ENCODE measurements at places on chromosomes 6 and 20.

DNA sequence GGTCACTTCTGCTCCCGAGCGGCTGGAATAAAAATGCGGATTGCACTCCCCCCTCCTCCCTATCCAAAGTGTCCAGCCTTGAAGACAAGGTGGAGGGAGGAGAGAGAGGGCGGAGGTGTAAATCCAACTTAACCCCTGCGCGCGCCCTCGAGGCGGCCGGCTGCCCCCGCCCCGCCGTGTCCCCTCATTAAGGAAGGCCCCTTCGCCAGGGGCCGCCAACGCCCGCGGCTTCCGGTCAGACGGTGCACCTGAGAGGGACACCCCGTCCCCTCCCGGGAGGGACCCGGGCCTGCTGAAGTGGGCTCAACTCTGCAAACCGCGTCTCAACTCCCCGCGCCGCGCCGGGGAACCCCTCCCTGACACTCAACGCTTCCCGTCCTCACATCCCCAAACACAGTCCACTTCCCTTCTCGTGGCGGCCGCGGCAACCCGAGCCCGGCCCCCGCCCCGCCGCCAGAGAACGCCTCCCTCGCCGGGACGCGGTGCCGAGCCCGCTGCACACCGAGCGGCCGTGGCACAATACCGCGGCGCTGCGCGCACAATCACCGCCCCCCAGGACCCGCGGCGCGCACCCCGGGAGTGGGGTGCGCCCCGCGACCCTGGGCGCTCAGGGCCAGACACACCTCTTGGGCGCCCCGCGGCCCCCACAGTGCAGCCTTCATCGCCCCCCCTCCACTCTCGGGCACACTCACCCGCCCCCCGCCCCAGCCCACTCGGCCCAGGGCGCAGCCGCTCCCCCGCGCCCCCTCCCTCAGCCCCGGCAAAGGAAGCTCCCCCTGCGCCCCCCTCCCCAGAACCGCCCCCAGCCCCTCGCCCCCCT lies 102.5 kb downstream of the NOL4L start:
- no peak for DNase-seq

GRCh38 chr6:71012866-71013469 lies 56.1 kb upstream of the B3GAT2 start:
- no peak for DNase-seq

DNA sequence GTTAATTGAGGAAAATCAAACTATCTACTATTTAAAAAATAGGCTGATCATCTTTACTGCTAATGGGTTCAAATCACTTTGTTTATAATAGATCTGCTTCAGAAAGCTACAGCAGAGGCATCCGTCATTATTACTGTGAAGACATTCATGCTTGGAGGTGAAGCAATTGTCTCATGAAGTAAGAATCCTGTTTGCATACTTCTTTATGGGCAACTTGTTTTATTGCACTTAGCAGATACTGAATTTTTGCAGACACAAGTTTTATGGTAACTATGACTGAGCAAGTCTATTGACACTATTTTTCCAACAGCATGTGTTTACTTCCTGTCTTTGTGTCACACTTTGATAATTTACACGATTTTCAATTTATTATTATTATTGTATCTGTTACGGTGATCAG lies 573.9 kb downstream of the RFPL4B start:
- no peak for DNase-seq

DNA sequence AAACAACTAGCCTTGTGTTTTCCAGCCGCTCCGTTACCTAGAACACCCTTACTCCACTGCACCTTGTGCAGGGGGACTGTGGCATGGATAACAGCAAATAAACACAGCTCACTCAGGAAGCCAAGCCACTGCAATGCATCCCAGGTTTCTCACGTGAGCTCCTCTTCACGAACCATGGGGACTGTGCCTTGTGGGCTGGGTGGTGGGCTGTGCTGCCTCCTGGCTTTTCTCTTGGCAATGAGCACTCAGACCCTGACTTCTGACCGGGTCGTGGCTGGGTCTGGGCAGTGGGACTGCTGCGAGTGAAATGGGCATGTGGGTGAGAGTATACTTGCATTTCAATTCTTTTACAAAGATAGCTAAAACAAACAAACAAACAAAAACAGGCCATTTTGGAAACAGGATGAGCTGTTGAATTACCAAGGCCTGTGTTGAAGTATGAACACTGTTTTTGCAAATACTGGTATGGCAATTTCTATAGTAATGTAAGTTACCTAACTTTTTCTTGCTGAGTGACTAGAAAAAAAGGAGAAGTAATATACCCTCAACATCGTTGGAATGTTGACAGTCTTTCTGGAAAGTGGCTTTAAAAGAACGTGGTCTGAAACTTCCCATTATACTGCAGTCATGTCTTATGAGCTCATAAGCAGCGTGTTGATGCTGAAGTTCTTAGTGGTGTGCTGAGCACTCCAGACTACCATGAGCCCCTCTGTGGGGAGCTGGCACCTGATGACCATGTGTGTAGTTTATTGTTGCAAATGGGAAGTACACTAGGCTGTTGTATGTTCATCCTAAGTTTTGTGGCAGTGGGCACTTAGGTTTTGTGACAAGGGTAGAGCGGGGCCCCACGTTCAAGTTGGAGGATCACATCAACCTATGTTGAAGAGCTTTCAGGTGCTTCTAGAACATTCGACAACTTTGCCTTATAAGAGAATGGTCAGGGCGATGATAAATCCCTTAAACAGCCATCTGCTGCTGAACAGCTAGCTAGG lies 120.4 kb downstream of the ARMC2 start:
- no peak for DNase-seq

All from stimulated activated CD8-positive, alpha-beta memory T cell treated with anti-CD3 and anti-CD28 coated beads, Interleukin-15, amount 100 ng/mL, for 1 hour (primary cell).